ENCODE measurements at places on chromosomes 4 and X. TPM values are rescaled to one million over a fixed set of nuclear protein-coding genes. Genes with fewer than 3 reads are reported as not detected.

DNA sequence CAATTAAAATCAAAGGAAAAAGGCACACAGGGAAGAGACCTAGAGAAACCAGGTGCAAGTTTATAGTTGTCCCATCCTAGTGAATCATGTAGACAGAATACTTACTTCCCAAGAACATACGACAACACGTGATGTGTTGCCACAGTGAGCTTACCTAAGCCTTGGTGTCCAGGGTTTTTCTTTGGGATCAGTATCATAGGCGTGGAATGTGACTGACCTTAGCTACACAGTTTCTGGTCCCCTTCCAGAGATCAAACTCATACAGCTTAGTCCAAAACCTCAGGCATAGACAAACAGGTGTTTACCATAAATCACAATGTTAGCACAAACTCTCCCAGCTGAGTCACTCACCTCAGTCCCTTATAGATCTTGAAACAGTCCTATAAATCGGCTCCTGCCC, 17.7 kb downstream of the SLC25A31 start:
- no peaks in the 10 kb centered on the region for H3K4me1 ChIP-seq
- H3K27ac ChIP-seq = no peak overlapping the region
- H3K4me3 ChIP-seq = no peak overlapping the region
- no peaks in the 10 kb centered on the region for H3K27me3 ChIP-seq

DNA sequence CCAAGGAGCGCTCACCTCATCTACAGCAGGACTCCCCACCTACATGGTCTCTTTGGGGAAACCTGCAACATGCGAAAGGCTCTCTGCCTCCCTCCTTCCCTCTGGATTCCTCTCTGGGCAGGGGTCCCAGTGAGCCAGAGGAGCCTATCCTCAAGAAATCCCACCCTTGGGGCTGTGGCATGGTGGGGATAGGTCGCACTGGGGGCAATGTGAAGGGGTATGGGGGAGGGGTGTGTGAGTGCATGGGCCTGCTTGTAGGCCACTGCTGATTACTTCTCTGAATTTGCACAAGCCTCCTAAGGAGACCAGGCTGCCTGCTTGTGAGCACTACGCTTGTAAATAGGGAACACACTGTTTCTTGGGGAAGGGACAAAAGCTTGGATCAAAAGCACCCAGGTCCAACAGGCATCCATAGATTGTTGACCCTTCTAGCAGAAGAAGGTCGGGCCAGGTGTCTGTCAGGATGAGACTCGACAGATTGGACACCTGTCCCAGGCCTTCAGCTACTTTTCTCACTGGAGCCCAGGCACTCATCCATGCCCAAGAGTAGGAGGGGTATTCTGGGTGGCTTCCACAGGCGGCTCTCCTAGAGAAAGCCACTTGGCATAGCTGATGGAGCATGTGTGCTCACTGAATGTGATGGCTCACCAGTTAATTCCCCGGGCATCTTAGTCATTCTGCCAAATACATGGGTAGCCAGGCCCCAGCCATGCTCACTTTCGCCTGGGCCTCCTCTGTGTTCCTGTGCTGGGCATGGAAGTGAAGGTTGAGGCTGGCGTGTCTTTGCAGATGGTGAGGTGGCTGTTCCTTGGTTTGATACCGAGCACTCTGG, 75.0 kb downstream of the NBDY start:
- H3K4me1 ChIP-seq = no peaks in the 10 kb centered on the region
- no peaks in the 10 kb centered on the region for H3K27me3 ChIP-seq
- H3K36me3 ChIP-seq = no peaks in the 10 kb centered on the region
- H3K27ac ChIP-seq = no peak overlapping the region
- peak; percentile 1 for DNase-seq

- peak; percentile 32 for DNase-seq
- H3K36me3 ChIP-seq = no peaks in the 10 kb centered on the region
- H3K27me3 ChIP-seq = no peaks in the 10 kb centered on the region
- H3K27ac ChIP-seq = peak overlapping the region; percentile 72
- H3K4me3 ChIP-seq = no peak overlapping the region
Measured at GRCh38 chr4:185718578-185719499, 93.2 kb downstream of the SORBS2 start.

GRCh38 chr4:155734065-155734464, 24.8 kb upstream of the GUCY1B1 start:
- DNase-seq = peak; percentile 26
- no peaks in the 10 kb centered on the region for H3K36me3 ChIP-seq
- no peaks in the 10 kb centered on the region for H3K27me3 ChIP-seq
- H3K27ac ChIP-seq = no peak overlapping the region
- H3K4me3 ChIP-seq = no peak overlapping the region

DNA sequence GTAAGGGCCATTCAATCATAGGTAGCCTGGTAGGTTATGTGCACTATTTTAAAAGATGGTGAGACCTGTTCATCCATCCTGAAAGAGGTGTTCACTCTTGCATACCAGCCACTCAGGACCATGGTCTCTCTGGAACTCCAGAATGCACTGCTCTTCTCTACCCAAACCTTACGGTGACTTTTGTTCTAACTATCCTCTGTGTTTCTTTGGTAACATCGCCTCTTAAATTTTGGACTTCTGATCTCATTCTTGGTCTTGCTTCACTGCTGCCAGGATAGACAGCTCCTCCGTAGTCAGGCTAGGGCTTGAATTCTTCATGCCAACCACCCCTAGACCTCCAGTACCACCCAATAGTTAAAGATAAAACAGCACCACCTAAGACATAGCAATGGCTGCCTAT, 346.3 kb upstream of the GALNT7 start:
- no peaks in the 10 kb centered on the region for H3K4me1 ChIP-seq
- no peaks in the 10 kb centered on the region for H3K27me3 ChIP-seq
- no peak overlapping the region for H3K27ac ChIP-seq
- no peaks in the 10 kb centered on the region for H3K36me3 ChIP-seq

GRCh38 chr4:185886832-185887524, 75.0 kb upstream of the SORBS2 start:
- no peak for DNase-seq
- H3K4me1 ChIP-seq = no peaks in the 10 kb centered on the region
- H3K27ac ChIP-seq = no peak overlapping the region
- no peaks in the 10 kb centered on the region for H3K36me3 ChIP-seq

- DNase-seq = no peak
- no peaks in the 10 kb centered on the region for H3K36me3 ChIP-seq
- no peak overlapping the region for H3K4me3 ChIP-seq
- H3K27ac ChIP-seq = no peak overlapping the region
Measured at GRCh38 chr4:128459547-128459946, 171.9 kb upstream of the PGRMC2 start.

DNA sequence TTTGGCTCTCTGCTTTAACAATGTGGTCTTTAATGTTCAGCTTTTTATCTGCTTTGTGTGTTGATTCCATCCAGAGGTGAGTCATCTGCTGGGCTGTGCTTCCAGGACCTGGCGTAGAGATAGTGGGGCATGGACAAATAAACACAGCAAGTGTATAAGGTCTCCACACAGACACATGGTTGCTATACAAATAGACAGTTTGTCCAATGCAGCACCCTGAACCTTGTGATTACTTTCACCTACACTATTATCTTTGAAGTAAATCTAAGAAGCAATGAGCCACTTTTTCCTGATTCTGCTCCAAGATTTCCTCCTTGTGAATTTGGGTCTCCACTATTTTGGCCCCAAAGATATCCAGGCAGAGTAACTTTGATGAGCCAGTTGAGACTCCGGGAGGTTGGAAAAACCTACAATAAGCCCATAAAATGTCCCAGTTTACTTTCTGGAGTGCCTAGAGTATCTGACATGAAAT, 12.1 kb downstream of the PPARGC1A start:
- peak overlapping the region; percentile 44 for H3K27ac ChIP-seq
- H3K4me1 ChIP-seq = peaks cover 36% of the 10 kb centered on the region
- no peaks in the 10 kb centered on the region for H3K36me3 ChIP-seq
- DNase-seq = peak; percentile 78
- H3K4me3 ChIP-seq = no peak overlapping the region

P2RY4 gene
- 2.0 TPM for polyA plus RNA-seq

TLR2 gene
- polyA plus RNA-seq = 1.7 TPM

CT47B1 gene
- polyA plus RNA-seq = not detected

RIPPLY1 gene
- 0.21 TPM for polyA plus RNA-seq
